ENCODE measurements at places on chromosomes 2 and 18.
A peak's percentile ranks its signal among the peaks of the same experiment; 100 is the strongest.

- DNase-seq: peak; percentile 32
Measured at GRCh38 chr2:85353876-85354285, 447 bp downstream of the RETSAT start.

GRCh38 chr2:180747728-180748127, 232.7 kb upstream of the UBE2E3 start:
- no peak for DNase-seq

DNA sequence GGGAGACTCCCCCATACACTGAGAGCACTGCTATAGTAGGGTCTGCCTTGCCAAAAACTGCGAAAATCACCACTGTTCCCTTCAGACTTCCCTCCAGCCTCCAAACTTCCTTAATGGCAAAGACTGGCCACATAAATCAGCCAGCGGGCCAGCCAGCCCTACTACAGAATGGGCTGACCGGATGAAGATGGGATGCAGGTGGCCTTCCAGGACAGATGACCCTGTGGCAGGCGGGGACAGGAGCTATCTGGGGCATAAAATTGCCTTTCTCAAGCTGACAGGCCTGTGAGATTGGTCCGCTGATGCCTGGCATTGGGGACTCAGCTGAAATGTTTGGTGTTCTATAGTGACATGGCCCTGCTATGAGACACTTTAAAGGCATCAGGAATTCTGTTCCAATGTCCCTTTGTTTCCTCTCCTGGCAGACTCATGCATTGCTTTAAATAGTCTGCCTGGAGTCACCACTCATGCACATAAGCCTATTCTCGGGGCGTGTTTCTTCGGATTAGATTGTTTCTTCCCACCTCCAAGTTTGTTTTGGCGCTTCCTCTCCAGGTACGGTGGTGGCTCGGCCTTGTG, 135.9 kb downstream of the ALPK2 start:
- no peak for DNase-seq

DNA sequence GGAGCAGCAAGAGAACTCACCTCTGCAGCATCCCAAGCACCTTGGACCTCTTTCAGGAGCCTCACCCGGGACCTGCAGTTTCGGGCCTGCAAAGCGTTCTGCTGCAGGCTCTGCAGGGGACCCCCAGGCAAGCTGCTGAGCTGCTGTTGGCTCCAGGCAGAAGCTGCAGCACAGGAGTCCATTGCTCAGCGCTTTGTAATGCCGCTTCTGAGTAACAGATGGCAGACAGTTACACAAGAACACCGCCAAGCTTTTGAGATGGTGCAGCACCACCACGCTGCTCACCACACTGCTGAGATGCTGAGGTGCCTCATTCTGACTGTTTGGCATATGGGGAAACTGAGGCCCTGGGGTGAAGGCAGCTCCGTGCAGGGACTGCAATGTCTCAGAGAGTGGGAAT, 1.9 kb upstream of the GALNT14 start:
- no peak for DNase-seq

DNA sequence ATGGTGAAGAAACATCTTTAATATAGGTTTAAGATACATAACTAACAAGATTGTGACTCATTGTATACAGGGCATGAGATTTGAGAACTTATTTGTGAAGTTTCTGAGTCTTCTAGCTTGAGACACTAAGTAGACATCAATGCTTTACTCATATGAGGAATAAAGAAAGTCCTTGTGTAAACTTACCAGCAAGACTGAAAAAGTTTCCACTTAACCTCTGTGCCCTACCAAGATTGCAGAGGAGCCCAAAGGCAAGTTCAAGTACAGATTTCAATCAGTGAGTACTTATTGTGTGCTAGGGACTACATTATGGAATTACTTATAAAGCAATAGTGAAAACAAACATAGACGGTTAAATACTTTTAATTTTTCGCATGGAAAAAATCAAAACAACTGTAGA, 1041.2 kb upstream of the CELF4 start:
- peak; percentile 53 for DNase-seq

- DNase-seq: peak; percentile 45
Measured at GRCh38 chr2:67840460-67841068, 222.2 kb downstream of the C1D start.

DNA sequence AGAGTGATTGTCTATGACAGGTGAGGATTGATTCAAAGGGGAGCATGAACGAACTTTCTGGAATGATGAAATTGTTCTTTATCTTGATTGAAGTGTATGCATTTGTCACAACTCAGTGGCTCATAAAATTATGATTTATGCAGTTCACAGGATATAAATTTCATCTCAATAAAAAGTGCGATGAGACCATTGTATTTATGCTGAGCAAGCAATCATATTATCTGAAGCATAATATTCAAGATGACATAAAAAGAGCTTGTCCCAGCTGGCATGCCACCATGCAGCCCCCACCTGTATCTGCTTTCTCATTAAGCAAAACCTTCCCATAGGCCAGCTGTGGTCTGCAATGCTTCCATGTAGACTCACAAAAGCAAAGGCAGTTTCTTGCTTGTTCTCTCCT, 49.6 kb upstream of the TEX51 start:
- no peak for DNase-seq

GRCh38 chr2:112782234-112782799, 2.0 kb downstream of the IL1A start:
- no peak for DNase-seq

DNA sequence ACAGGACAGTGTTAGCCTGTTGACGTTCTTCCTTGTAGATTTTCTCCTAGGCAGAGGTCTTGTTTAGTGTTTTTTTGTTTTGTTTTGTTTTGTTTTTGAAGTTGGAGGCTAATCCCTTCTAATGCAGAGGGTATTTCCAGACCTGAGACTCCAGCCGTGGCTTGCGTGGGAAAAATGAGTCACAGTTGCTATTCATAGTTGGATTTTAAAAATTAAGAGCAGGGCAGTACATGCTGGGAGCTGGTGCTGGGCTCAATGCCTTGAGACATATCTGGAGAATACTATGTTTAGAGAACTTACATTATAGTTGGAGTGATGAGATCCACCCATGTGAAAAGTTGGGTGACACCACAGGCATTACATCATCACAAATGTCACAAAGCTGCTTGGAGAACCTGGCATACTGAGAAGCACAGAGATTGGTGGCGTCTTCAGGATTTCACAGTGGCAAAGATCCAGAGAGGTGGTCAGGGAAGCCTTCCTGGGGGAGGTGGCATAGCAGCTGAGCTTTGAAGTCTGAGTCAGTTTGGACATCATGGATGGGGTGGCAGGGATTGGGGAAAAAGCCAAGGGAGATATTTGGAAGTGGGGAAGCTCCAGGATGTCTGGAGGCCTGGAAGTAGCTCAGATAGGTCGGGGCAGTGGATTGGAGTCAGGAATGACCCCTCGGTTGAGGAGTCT, 249.4 kb downstream of the LOXHD1 start:
- no peak for DNase-seq

- DNase-seq: no peak
Measured at GRCh38 chr2:50614056-50614455, 417.9 kb downstream of the NRXN1 start.

- DNase-seq: no peak
Measured at GRCh38 chr2:45483997-45484396, 127.1 kb downstream of the SRBD1 start.

- DNase-seq: peak; percentile 52
Measured at GRCh38 chr2:188870289-188870688, 103.9 kb upstream of the COL3A1 start.

GRCh38 chr18:41974796-41975201, 19.8 kb downstream of the PIK3C3 start:
- no peak for DNase-seq

GRCh38 chr2:45233301-45233700, 224.0 kb upstream of the SIX2 start:
- no peak for DNase-seq

DNA sequence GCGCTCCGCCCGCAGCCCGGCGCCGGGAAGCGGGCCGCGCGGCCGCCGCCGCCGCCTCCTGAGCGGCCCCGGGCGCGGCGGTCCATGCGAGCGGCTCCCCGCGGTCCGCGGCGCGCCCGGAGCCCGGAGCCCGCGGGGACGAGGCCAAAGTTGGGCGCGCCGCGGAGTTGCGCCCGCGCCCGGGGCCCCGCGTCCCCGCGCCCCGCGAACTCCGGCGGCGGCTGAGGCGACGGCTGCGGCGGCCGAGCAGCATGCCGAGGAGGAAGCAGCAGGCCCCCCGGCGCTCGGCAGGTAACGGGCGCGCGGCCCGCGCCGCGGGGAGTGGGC, 992 bp downstream of the TSHZ1 start:
- no peak for DNase-seq

DNA sequence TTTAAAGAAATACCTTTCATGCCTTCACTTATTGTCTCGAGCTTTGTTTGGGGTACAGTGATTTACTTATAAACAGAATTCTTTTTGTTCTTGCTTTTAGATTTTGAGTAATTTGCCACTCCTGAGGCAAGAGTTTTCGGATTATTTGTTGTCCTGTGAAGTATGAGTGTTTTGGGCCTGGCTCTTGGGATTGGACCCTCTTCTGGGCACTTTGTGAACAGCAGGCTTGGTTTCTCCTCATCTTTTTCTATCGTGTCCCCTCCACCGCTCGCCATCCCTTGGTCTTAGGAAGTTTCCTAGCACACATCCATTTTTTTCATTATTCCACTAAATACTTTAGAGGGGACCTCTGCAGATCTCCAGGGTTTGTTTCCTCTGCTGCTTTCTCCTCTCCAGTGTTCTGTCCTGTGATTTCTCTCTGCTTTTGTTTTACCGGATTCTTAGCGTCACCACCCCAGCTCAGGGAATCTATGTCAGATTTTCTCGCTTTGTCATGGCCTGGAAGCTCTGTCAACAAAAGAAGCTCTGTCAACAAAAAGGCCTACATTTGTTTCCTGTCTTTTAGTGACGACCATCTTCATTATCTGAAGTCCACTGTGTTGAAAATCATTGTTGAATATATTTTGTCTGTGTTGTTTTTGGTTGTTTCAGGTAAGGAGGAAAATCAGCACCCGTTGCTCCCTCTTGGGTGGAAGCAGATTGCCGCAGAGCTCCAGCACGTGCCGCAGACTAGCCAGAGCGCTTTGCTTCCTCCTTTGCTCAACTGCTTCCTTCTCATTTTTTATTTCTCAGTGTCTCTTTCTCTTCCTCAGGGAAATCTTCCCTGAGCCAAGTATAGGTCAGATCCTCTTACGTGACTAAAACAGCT, 27.8 kb downstream of the ANKRD62 start:
- DNase-seq: no peak

- DNase-seq: no peak
Measured at GRCh38 chr2:153890576-153890975, 18.9 kb downstream of the GALNT13 start.

GRCh38 chr2:176187899-176188773, at the start of gene HOXD1:
HOXD1 (plus strand) TSS chr2:176188668; CDS start chr2:176188802, 134 bp downstream.
- DNase-seq: no peak

GRCh38 chr2:13681936-13682335, 950.6 kb upstream of the LRATD1 start:
- DNase-seq: no peak

DNA sequence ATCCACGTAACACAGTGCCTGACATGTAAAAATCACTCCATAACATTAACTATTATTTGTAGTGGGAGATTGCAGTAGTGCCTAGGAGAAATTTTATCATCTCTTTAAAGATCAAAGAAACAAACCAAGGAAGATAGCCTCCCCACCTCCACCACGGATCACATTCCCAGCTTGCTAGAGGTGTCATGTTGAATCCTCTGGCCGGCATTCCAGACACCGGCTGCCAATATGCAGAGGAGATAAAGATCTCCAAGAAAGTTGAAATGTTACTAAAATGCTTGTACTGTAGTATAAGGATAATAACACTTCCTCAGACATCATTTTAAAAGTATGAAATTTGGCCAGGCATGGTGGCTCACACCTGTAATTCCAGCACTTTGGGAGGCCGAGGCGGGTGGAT, 6.1 kb upstream of the ATG16L1 start:
- DNase-seq: no peak

DNA sequence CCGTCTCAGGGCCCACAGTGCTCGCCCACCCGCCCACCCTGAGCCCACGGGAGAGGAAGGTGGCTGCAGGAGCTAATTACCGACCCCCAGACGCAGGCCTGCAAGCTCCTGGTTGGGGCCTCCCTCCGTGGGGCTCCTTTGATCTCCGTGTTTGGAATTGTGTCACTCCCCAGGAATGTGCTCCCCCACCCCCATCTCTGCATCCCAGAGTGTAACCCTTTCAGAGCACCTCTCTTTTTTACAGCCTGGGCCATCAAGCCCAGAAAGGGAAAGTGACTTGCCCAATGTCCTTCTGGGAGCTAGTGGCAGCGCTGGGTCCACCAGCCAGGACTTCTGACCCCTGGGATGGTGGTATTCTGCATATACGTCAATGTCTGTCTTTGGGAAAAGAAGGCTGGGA, 335.1 kb downstream of the CYRIA start:
- no peak for DNase-seq

DNA sequence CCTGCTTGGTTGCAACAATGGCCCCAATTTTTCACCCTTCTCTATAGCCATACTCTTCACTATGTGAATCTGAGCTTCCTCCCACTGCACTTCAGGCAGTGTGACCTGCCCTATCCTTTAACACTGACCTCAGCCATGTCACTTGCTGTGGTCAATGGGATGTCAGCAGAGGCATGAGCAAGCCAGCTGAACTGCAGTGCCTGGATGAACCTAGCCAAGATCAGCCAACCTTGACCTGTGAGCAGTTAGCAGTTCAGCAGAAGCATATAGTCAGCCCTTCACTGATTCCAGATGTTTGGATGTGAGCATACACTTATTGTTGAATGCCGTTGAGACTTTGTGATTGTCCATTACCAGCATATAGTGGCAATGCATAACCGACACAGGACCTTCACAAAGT, 63.4 kb upstream of the BOD1L2 start:
- DNase-seq: no peak

- no peak for DNase-seq
Measured at GRCh38 chr2:196957881-196958525, 31.5 kb upstream of the PGAP1 start.

- no peak for DNase-seq
Measured at GRCh38 chr18:24954341-24954740, 397.6 kb downstream of the ZNF521 start.

GRCh38 chr2:231357931-231358330, 37.6 kb upstream of the B3GNT7 start:
- DNase-seq: no peak

- DNase-seq: peak; percentile 30
Measured at GRCh38 chr2:70456585-70457495, 96.8 kb downstream of the TGFA start.

DNA sequence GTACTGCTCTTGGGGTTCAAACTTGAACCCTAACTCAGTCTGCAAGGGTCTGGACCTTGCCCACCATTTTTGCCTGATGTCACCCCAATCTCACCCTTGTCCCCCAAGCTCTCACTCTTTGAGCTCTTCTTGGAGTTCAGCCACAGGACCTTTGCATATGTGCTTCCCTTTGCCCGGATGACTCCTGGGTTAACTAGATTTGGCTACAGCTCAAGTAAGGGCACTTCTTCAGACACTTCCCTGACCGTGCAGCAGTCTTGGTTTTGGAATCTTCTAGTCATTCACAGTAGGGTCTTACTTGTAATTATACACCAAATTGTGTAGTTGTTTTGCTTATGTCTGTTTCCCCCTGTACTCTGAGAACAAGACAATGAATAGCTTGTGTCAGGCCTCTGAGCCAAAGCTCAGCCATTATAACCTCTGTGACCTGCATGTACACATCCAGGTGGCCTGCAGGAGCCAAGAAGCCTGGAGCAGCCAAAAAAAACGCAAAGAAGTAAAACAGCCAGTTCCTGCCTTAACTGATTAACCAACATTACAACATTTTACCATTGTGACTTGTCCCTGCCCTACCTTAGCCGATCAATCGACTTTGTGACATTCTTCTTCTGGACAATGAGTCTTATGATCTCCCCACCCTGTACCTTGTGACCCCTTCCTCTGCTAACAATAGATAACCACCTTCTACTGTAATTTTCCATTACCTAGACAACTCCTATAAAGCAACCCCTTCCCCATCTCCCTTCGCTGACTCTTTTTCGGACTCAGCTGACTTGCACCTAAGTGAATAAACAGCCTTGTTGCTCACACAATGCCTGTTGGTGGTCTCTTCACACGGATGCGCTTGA, 1.0 kb upstream of the MOGAT1 start:
- no peak for DNase-seq
